HCT116 (cell line): ENCODE measurements at places on chromosomes 16 and 17. TPM values are rescaled to one million over a fixed set of nuclear protein-coding genes. Genes with fewer than 3 reads are reported as not detected.

Gene MYO15A
- total RNA-seq, result 2.8 TPM

Gene TSEN54
- total RNA-seq, result 87.3 TPM

Gene SPATA20
- 57.5 TPM for total RNA-seq

- no peak for DNase-seq
Observed at GRCh38 chr16:27701381-27701780, 151.4 kb downstream of the KATNIP start.

- no peak for DNase-seq
Observed at GRCh38 chr16:82652826-82653225, 26.1 kb downstream of the CDH13 start.

DNA sequence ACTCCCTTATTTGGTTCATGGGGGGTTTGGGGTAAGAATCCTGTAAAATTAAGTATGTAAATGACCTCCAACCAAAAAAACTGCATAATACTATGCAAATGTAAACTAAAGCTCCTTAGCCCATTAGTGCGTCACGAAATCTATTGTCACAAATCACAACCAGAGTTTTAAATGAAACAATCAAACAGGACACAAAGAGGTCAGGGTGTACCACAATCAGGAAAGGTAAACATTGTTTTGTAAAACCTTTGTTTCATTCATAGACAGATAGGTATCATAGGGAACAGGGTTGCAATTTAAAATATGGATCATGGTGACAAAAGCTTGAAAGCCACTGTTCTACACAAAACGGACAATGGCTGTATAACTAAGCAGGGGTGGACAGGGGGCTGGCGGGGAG, 61.0 kb downstream of the ARHGAP17 start:
- no peak for DNase-seq

GRCh38 chr17:42673885-42674754, 2.7 kb downstream of the PLEKHH3 start:
- no peak for DNase-seq

- DNase-seq, result no peak
Observed at GRCh38 chr16:1438229-1439057, 5.9 kb downstream of the CCDC154 start.

DNA sequence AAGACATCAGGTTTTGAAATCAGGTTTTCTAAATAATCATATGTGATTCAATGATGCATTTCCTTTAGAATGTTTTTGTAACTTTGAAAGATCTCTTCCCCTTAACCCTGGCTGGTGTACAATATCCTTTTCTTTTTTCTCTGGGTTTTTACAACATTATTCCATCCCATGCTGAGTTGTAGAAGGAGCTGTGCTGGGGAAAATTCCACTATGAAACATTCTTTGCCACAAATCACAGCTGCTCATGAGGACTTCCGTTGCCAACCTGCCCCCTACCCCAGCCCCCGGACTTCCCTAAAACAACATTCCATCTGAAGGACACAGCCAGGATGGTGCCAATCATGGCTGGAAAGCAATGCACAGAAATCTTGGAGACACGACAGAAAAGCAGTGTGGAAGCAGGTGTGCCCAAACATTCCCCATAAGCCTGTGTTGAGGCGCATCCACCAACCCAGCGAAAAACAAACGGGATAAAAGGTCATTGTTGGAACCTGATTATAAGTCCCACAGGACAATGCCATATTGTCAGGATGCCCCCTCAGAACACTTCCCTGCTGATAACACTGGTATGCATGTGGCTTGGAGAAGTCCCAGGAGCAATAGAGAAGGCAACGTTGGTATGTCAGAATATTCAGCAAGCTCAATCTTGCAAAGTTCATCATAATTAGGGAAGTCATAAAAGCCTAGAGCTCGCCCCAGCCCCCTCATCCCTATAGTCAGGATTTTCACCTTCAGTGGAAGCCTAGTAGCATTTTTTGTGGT, 475.0 kb downstream of the HS3ST3B1 start:
- no peak for DNase-seq

DNA sequence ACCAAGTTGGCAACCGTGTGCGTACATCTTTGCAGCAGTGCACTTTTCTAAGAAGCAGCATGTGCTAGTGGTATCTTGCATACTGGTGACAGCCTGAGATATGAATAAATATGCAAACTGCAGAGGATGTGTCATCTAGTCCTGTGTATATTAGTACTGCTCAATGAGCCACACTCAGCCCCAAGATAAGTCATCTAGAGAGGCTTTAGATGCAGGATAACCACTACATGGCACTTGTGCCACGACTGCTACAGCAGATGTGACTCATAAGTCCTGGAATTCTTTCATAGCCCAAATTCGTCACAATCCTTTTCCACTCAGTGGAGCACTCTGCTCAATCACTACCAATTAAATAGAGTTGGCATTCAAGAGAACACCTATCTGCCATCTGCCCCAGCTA, 171.5 kb downstream of the AXIN2 start:
- DNase-seq, result peak; percentile 4

- no peak for DNase-seq
Observed at GRCh38 chr17:82408288-82408937, 9.7 kb upstream of the HEXD start.

DNA sequence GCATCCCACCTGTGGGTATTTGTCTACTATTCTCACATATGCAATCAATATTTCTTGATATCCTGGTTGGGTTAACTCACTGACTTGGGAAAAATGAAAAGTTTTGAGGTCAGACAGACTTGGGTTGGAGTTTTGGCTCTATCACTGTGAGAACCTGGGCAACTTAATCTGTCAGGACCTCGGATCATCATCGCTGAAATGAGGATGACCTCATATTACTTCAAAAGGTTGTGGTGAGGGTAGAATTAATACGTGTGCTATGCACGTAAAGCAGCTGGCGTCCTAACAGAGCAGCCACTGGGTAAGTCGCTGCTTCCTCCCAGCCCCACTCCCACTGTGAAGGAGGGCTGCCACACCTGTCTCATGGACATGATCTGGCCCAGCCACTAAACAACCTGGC, 57.3 kb downstream of the COG7 start:
- no peak for DNase-seq

DNA sequence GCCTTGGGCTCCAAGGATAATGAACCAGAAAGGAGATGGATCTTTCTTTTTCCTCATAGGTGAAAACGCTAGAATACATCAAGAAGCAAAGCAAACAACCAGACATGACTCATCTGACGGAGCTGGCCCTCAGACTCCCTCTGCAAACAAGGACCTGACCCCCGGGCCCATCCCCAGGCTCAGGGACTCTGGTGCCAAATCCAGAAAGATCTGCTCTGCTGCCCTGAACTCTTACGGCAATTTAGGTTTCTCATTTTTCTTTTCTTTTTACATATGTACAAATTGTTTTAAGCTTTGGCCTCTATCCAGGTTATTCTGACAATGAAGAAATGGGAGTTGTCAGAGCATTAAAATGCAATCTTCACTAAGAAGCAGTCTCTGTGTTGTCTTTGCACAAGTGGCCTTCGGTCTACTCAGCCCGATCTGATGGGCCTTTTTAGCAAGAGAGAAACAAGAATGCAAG, 17.7 kb downstream of the KNOP1 start:
- no peak for DNase-seq
